AG08395 (cell line): ENCODE measurements at places on chromosomes 4 and X.
A peak's percentile ranks its signal among the peaks of the same experiment; 100 is the strongest.

- DNase-seq, result no peak
Observed at GRCh38 chr4:107721436-107722100, 1.5 kb upstream of the PAPSS1 start.

GRCh38 chrX:119145241-119145653 lies 17.6 kb upstream of the KIAA1210 start:
- peak; percentile 39 for DNase-seq

DNA sequence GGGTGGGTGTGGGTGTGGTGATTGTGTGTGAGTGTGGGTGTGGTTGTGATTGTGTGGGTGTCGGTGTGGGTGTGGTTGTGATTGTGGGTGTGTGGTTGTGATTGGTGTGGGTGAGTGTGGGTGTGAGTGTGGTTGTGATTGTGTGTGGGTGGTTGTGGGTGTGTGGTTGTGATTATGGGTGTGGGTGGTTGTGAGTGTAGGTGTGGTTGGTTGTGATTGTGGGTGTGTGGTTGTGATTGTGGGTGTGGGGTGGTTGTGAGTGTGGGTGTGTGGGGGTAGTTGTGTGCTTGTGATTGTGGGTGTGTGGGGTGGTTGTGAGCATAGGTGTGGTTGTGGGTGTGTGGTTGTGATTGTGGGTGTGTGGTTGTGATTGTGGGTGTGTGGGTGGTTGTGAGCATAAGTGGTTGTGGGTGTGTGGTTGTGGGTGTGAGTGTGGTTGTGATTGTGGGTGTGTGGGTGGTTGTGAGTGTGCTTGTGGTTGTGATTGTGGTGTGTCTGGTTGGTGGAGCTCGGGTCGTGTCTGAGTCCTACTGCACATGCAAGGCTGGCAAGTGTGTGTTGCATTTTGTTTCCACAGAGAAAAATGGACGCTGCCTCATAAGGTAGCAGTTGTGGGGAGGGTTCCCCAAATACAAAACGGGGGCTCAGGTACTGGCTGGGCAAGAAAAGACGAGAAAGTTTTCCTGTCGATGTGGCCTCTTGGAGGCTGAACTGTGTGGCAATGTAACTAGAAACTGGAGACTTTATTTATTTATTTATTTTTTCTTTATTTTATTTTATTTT lies 116.7 kb downstream of the UBE2K start:
- peak; percentile 2 for DNase-seq

- DNase-seq, result peak; percentile 88
Observed at GRCh38 chr4:54085284-54085683, 14.7 kb upstream of the GSX2 start.

DNA sequence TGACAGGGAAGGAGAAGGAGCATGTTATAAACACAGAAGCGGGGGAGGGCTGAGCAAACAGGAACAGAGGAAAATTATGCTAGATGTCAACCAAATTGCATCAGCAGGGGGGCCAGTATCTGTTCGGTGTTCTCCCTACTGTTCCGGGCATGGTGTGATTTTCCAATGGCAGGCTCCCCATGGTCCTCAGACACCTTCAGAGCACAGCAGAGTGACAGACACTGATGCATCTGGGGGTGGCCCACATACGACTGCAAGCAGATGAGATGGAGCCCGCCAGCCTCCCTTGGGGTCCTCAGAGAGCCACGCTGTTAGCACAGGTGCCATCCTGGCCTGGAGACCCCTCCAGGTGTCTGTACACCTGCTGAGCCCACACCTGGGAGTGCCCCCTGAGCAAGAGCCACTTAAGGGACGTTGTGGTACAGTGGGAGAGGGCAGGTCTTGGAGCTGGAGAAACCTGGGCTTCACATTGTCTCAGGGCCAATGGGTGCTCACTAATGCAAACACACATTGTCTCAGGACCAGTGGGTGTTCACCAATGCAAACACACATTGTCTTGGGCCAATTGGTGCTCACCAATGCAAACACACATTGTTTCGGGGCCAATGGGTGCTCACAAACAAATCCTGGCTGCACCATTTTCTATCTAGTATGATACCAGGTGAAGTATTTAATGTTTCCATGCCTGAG lies 95.4 kb downstream of the SLC2A9 start:
- no peak for DNase-seq

DNA sequence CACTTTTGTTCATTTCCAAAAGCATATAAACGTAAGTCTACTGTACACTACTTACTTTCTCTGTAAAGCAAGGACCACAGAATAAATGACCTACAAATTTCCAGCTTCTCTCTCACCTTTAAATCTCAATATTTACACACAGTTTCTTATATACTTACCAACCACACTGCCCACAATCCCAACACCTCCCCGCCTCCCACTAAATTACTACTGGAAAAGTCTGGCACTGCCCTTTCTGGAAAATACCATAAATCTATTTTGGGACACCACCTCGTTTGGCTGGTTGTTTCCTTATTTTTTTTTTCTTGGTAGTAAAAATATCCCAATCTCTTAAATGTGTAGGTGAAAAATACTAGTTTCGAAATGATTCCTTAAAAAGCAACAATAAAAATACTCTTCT lies 19.6 kb downstream of the FAT1 start:
- no peak for DNase-seq

GRCh38 chrX:124223524-124223923 lies 108.9 kb upstream of the TEX13D start:
- no peak for DNase-seq

DNA sequence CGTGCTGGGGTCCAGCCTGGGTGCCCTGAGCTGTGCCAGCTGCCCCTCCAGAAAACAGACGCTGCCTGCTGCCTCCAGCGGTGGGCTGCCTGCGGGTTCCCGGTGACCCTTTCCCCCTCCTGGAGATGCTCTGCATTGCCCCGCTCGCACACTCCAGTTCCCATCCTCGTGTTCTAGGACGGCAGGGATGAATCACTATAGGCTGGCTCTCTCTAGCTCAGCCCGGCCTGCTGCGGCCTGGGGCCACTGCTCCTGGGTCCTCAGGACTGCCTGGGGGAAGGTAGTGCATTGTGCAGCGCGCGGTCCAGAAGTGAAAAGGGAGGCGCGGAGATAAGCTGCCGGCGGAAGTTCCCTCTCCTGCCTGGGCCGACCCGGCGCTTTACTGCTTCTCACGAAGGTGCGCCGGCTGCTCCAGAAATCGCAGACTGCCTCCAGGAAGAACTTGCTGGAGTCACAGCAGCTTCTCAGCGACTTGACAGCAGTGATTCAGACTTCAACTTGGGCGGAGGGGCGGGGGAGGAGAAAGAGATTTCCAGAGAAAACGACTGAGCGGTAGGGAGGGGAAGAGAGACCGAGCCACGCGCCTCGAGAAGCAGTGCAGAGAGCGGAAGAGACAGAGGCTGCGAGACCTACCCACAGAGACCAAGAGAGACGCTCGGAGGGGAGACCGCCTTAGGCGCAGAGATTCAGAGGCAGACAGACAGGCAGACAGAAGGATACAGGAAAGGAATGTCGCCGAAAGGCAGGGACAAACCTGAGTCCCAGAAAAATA lies 6.7 kb upstream of the MSX1 start:
- DNase-seq, result peak; percentile 86

- DNase-seq, result no peak
Observed at GRCh38 chr4:151721466-151721865, 39.3 kb downstream of the GATB start.

DNA sequence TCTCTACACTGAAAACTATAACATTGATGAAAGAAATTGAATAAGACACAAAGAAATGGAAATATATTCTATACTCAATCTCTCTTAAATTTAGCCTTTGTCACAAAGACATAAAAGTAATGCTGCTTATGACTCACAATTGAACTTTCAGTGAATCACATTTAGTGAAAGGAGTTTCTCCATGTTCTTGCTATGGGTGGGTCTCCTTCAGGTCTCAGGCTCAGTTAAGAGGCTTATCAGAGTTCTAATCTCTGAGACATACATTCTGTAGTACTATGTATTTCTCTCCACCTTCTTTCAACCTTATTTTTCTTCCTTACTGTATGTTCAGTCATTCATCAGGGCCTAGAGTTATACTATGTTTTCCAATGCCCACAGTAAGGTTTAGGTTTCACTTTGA lies 220.9 kb downstream of the DTHD1 start:
- DNase-seq, result no peak

- no peak for DNase-seq
Observed at GRCh38 chr4:129264008-129264657, 168.2 kb downstream of the C4orf33 start.

GRCh38 chrX:17741123-17741511 lies 3.8 kb downstream of the SCML1 start:
- DNase-seq, result no peak

GRCh38 chrX:107878106-107878505 lies 52.4 kb downstream of the MID2 start:
- no peak for DNase-seq

GRCh38 chr4:63580796-63581475 lies 828.3 kb downstream of the TECRL start:
- no peak for DNase-seq

DNA sequence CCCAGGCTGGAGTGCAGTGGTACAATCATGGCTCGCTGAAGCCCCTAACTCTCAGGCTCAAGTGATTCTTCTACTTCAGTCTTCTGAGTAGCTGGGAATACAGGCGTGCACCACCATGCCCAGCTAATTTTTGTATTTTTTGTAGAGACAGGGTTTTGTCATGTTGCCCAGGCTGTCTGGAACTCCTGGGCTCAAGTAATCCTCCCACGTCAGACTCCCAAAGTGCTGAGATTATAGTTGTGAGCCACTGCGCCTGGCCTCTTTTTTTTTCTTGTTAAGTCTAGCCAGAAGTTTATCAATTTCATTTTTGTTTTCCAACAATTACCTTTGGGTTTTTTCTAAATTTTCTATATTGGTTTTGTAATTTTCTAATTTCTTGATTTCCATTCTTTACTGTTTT lies 100.6 kb downstream of the GC start:
- no peak for DNase-seq

- peak; percentile 95 for DNase-seq
Observed at GRCh38 chr4:47485047-47485692, at the start of gene ATP10D. ATP10D (plus strand) TSS chr4:47485275; CDS start chr4:47512541, 27,266 bp downstream.

- no peak for DNase-seq
Observed at GRCh38 chr4:100086766-100087431, 103.4 kb downstream of the DDIT4L start.

DNA sequence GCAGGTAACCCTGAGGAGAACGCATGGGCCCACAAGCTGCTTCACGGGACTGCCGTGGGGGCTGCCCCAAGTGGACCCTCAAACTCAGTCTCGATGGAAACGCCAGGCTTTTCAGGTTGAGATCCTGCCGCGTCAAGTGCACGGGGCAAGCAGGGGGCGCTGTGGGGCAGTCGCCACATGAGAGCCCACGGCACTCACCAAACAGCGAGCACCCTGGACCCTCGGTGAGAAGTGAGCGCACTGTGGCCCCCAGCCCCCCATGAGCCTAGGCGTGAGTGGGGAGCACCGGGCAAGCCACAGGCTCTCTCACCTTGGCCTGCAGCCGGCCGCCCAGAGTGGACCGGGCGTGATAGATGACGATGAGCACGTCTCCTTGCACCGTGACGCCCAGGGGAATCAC lies 50.9 kb upstream of the CPLX1 start:
- no peak for DNase-seq

- DNase-seq, result no peak
Observed at GRCh38 chr4:92497141-92497540, 193.4 kb downstream of the GRID2 start.
